ENCODE measurements at places on chromosomes 5 and 9.

GRCh38 chr5:125106881-125107280, 360.4 kb upstream of the ZNF608 start:
- DNase-seq = no peak

GRCh38 chr5:79157305-79157704, 45.7 kb downstream of the BHMT start:
- no peak for DNase-seq

- DNase-seq = no peak
These were observed 737.4 kb downstream of the DNAH5 start for GRCh38 chr5:13207112-13207511.

- DNase-seq = no peak
These were observed 556.1 kb downstream of the CDH9 start for GRCh38 chr5:26482076-26482809.

- DNase-seq = no peak
These were observed 161.3 kb downstream of the NIPBL start for GRCh38 chr5:37037840-37038239.

DNA sequence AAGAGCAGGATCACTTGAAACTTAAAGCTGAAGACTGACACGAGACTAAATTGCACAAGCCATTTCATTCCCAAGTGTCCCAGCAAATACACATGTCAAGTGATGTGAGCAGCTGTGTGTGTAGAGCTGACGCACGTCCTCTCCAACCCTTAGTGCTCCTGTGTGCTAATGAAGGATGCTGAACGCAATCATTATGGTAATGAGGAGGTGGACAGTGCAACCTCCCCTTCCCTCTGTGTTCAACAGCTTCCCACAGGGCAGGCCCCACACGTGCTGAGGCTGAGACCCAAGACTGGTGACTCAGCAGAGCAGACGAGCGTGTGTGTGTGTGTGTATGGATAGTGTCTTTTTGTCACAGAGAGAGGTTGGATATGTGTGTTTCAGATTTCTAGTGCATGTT, 702.1 kb downstream of the SEMA5A start:
- DNase-seq = no peak

GRCh38 chr5:132377738-132378137, 8.2 kb downstream of the SLC22A5 start:
- DNase-seq = no peak

GRCh38 chr5:86885489-86886230, 267.9 kb downstream of the COX7C start:
- no peak for DNase-seq

- DNase-seq = peak; percentile 20
These were observed 178.4 kb downstream of the PAX5 start for GRCh38 chr9:36855448-36856315.

DNA sequence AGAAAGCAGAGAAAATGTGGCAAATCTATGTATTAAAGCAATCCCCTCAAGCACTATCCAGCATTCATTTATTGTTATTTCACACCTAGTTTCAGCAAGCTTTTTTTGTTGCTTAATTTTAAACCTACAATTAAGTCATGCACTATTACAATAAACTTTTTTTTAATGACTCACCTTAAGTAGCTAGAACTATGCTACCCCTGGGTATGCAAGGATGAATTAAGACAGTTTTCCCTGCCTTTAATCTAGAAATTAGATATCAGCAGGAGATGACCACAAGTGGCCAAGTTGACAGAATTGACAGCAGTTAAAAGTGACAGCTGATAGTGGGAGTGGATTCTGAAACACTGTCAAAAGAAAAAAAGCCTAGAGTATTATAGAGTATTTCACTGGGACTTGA, 20.0 kb downstream of the ITGA1 start:
- no peak for DNase-seq

DNA sequence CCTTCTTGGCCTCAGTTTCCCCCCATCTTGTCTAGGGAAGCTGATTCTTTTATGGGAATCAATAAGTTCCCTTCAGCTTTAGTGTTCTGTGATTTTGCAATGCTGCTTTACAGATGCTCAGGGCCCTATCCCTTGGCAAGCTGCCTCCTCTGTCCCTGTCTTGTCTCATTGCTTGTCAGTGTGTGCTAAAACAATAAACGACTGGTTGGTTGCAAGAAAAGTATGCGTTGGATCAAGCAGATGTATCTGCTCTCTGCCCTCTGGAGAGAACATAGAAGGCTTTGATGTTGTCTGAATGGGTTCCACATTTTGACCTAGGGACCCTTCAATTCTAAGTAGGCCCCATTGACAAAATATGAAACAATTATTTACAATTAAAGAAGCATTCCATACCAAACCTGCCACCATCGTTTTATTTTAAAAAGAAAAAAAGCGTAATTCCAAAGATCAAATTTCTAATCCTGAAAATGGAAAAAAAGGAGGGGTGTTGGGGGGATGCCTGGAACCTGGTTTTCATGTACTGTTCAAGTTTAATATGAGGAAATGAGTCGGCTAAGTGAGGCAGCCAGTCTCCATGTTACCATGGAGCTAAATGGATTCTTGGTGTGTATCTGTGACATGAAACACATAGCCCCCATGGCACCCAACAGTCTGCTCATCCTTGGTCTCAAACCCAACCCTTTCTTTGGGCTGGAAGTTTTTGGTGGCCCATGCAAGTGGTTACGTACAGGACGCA, 31.2 kb upstream of the TARS1 start:
- DNase-seq = no peak

DNA sequence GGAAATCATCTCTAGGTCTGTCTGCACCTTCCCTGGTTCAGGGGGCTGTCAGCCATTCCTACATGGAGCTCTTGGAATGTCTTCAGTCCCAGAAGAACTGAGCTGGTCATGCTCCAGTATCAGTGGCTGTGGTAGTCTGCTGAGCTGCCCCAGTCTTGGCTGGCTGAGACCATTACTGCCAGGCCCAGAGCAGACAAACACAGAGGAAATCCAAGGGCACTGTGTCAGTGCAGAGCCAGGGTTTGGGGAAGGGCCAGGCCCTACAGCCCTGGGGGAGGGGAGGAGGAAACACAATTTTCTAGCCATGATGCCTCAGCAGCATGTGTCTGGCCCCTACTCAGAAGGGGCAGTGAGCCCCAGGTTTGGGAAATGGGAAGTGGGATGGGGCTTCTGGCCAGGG, 58.4 kb downstream of the ARHGEF37 start:
- DNase-seq = no peak

DNA sequence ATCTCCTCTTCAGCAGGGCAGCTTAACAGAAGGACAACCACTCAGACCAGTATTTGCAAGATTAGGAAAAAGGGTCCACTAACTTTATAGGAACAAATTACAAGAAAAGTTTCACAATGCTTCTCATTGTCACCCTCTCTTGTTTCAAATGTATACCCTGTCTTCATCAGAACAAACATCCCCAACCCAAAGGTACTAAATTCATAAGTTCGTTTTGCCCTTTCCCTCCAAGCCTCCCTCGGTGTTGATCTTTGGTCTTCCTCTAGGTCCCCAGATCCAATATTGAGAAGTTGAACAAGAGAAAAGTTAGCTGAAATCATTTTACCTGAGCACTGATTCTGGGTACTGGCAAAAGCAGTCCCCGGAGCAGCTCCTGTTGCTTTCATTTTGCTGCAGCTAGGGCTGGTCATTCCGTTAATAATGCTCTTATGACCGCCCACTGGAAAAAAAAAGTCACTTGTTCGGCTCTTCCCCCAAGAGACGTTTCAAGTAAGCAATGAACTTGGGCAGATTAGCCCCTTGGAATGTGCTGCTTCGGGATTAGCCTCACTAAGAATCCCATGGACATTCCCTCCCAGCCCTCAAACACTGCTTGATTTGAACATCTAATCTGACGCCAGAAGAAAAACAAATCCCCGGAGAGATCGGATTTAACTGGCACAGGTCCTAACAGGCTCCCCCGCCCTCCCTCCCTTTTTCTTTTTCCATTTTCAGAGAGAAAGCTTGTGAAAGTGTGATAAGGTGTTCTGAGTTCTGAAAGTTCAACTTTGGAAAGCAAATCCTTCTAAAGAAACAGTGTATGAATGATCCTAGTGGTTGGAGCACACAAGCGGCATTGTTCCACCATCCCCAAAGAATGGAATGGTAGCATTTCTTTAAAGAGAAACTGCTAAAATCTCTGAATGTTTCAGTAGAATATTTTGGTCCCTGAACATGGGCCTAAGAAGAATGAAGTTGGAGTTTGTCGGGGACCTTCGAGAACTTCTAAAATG, 252.5 kb downstream of the TRPM3 start:
- DNase-seq = no peak

- no peak for DNase-seq
These were observed 65.6 kb downstream of the RALGPS1 start for GRCh38 chr9:126980231-126980630.

DNA sequence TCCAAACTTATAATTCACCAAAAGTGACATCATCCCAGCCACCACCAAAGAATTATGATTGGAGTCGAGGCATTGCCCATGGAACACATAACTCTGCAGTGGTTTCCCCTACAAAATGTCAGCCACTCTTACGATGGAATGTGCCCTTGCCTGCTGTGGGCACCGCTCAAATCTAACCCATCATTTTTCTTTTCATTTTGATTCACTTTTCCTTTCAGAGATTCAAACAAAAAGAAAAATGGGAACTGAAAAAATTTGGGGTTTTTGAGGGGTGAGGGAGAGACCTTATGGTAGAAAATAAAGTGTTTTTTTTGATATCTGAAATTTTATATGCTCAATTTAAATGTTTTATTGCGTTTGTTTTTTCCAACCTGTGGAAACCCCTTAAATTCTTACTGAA, 28.1 kb downstream of the SMARCA2 start:
- no peak for DNase-seq

DNA sequence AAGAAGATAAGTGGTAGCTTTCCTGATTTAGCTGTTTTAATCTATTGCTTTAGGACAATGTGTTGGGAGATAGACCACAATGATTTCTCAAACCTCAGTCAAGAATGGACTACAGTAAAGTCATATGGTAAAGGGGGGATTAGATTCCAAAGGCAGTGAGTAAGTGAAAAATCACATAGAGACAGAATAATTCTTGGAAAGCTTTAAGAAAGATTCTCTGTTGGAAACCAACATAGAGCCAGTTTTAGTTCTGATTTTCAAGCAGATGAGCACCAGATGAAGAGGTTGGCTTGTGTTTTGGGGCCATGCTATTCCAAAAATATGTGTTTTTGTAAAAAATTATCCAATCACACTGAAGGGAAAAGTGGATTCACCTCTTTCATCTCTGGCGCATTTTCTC, 256.8 kb upstream of the RPS23 start:
- no peak for DNase-seq

GRCh38 chr9:107397076-107398044, 92.2 kb downstream of the KLF4 start:
- DNase-seq = no peak

GRCh38 chr5:168874713-168875380, 295.7 kb upstream of the PANK3 start:
- DNase-seq = no peak

DNA sequence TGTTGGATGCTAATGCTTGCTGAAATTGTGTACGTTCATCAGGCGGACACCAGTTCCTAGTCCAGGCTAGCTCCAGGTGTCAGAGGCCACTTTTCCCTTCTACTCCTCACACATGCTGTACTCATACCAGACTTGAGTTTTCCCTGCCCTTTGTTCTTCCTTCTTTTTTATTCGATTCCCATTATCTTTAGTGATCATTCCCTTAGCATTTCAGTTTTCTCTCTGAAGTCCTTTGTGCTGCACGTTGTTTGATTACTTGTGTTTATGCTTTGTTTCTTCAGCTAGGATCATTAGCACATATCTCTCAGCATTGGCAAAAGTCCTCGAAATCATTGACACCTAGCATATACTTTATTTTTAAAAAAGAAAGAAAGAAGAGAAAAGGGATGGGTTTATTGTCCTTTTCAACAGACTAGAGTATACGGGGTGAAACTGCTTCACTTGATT, 409 bp upstream of the COX7C start:
- no peak for DNase-seq

All from T-helper 2 cell treated with Interferon-gamma antibody and Interleukin-4, amounts not matched to agents 5 μg/mL and 100 μg/mL, for 36 hours (primary cell).